ENCODE measurements at places on chromosomes 5 and 9.

DNA sequence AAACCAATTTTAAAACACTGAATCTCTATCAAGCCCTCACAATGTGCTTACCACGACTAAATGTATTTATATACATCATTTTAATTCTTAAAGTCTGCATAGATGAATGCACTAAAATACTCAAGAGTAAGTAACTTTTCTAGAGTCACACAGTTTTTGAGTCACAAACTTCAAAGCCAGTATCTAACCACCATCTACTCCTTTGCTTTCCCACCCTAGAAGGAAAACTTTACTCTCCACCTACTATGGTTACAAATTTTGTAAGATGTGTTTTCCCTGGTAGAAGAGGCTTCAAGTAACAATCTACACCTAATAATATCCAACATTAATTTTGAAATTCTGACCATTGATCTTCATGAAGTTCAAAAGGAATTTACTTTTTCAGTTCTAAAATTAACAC is 18.7 kb downstream of the ZFAND5 start:
- no peak for DNase-seq

- no peak for DNase-seq
Observed at GRCh38 chr5:172674155-172674554, 33.1 kb downstream of the NEURL1B start.

DNA sequence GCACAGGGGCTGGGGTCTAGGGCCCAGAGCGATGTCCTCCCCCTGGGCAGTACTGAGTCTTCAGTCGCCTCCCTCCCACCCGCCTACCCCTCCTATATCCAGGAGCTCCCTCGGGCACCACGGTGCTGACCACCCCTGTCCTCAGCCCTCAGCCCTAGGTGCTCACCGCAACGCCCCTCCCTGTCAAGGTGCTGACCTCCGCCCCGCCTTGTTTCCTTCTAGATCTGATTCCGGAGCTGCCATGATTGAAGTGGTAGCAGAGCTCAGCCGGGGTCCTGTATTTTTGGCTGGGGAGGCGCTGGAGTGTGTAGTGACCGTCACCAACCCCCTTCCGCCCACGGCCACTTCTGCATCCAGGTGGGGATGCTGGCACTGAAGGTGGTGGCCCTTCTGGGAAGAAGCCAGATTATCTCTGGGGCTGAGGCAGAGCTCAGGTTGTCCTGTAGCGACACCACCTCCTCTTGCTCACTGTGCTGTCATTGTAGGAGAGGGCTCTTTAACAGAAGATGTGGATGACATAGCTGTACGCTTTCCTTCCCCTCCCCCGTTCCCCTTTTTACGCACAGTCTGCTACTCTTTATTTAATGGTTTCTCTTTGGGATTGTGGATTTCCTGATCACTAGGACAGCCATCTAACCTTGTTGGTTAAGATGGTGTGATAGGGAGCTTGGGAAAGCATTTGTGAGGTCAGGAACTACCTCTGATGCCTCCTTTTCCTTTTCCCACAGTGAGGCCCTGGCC is 598 bp downstream of the RGP1 start:
- DNase-seq, result no peak

DNA sequence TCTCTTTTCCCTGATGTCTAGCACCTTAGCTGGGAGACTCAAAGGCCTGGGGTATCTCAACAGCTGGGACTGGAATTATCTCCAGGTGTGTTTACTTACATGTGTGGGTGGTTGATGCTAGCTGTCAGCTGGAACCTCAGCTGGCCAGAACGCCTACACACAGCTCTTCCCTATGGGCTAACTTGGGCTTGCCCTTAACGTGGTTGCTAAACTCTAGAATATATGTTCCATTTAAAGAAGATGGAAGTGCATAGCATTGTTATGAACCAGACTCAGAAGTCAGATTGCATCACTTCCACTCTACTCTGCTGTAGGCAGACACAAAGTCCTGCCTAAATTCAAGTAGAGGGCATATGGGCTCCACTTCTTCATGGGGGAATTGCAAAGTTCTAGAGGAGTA is 29.3 kb downstream of the SGCD start:
- DNase-seq, result no peak

DNA sequence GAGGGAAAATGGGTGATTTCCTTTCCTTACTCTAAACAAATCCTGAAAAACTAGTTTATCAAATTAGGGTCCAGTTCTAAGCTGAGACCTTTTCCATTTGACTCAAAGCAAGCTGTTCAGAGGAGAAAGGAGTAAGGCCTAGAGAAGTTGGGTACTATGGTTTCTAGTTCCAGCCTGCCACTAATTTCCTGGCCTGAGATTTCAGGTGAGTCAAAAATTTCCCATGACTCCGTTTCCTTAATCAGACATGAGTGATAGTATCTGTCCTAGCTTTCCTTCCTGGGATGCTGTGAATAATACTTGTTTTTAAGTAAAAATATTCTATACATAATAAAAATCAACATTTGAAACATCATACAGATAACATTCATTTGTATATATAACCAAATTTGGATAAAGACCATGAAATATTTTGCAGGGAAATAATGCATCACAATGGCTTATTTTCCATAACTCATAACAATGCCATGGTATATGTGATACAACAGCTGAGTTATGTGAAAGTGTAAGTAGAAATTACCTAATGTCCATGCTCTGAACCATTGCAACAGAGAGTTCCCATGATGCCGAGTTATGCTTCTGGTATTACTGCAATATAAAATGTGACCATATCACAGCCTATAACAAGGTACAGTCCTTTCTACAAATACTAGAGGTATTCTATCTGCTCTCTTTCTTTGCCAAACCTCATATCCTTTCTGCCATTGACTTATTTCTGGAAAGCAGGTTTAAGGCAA is 142.7 kb downstream of the MLLT3 start:
- DNase-seq, result peak; percentile 50

- no peak for DNase-seq
Observed at GRCh38 chr9:111013250-111013649, 25.0 kb downstream of the LPAR1 start.
